ENCODE measurements at places on chromosomes 11 and 22.

- DNase-seq = no peak
Measured at GRCh38 chr11:108857382-108857781, 192.5 kb downstream of the DDX10 start.

DNA sequence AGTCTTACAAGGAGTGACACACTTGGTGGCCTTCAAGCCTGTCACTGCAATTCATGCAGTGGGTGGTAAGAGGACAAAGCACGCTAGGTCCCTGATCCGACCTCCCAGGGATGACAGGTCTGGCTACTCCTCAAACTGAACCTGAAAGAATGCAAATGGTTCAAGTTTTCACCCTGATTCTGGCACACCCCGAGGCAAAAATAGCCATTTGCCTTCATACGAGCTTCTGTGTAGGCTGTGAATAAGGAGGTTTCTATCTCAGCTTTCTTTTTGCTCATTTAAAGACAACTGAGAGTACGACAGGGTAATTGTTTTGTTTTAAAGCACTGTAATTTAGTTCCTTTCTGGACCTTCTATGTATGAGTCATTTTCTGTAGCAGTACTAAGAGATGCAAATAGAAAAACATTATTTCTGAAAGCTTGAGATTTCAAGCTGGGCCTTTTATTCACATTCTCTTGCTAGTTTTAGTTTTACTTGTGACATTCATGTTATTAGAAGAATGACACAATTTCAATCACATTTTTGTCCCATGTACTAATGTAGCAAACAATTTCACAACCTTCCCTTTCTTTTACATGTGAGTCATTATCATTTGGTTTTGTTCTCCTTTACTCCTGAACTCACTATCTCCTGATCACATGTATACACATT is 56.6 kb upstream of the FDX1 start:
- no peak for DNase-seq

- no peak for DNase-seq
Measured at GRCh38 chr11:67027483-67027930, 4.6 kb downstream of the SYT12 start.

GRCh38 chr11:78878631-78879030 is 304.0 kb upstream of the NARS2 start:
- no peak for DNase-seq

DNA sequence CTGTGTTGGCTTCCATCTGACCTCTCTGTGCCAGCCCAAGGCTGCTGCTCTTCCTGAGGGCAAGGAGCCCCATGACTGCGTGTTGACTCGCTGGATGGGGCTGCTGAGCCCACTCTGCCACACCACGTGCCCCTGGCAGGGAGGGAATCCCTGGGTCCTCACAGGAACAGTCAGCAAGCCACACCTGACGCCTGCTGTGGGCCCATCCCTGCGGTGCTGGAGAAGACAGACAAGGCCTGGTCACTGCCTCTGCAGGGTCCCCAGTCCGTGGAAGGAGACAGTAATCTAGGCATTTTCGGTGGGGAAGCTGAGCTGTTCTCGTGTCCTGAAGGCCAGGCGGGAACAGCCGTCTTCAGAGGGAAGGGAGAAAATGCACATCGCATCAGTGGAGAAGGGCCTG is 10.6 kb upstream of the PPP6R3 start:
- no peak for DNase-seq

- no peak for DNase-seq
Measured at GRCh38 chr11:2886191-2886894, 768 bp upstream of the CDKN1C start.

DNA sequence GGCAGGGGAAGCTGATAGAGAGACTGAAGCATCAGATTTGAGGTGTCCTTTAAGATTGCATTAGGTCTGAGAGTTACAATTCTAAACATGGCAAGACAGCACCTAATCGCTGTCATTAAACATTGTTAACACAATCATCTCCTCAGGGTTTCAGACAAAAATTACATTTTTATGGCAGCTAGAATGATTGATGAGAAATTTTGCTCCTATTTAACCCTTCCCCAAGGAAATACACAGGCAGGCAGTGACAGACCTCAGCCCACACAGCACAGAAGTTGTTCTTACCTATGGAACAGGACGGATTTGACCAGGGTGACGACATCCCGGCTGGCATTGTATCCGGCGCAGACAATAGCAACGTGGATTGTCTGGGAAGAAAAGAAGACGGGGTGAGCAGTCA is 294.3 kb downstream of the LARGE1 start:
- DNase-seq = no peak

DNA sequence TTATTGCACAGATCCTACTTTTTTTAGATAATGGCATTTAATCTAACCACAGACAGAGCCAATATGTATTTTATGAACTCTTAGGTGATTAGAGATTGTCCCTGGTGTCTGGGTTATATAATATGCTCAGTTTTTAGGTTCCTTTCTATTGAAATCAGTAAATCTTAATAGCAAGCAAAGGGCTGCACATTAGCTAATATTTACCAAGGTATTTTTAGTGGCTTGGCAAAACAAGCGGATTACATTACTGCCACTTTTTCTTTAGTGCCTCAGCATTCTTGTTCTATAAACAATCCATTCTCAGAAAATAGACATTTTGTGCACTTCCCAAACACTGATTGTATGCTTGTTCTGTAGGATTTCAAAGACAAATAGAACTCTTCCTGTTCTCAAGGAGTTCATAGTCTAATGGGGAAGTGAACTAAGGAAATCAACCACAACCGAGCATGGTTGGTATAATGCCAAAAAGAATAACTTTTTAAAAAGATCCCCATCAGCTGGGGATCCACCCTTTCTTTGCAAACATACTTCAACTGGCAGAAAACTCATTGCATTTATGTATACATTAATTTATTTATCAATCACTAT is 23.8 kb downstream of the KCNJ1 start:
- DNase-seq = no peak

GRCh38 chr11:63866211-63866610 is 27.3 kb downstream of the MARK2 start:
- peak; percentile 64 for DNase-seq

DNA sequence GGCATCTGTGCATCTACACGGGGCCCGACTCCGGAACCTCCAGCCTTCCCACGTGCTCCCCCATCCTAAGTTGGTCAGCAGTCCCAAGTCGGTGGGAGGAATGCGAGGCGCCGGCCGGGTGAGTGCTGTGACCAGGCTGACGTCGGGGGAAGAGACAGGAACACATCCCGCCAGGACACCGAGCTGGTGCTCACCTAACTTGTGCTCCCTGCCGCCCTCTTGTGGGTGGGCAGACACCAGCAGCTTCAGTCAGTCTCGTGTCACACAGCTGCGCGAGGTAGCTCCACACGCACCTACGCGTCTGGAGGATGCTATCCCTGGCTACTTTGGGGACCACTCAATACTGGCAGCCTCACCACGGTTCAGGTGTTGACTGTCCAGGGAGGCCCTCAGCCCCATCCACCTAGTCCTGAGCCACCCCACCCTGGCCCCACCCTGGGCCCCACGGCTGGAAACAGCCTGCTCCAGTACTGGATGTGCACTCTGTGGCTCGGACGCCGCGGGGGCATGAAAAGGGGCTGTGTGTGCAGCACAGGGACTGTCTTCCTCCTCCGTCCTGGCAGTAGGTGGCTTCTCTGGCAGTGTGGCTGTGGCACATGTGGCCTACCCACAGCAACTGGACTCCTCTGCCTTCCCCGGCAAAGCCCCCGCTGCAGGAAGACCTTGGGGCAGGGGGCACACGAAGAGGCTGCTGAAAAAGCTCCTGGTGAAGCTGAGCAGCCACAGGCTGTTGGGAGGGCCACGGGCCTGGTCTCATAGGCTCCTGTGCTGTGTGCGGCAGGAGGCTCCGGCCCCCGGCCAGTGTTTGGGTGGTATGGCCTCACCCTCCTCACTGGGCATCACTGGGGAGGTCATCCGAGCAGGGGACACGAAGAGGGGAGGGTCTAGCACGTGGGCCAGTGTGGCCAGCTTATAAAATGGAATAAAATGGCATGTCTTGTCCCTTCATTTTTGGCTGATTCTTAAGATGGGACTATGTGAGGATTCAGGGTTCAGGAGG is 11.2 kb upstream of the BID start:
- DNase-seq = peak; percentile 56

DNA sequence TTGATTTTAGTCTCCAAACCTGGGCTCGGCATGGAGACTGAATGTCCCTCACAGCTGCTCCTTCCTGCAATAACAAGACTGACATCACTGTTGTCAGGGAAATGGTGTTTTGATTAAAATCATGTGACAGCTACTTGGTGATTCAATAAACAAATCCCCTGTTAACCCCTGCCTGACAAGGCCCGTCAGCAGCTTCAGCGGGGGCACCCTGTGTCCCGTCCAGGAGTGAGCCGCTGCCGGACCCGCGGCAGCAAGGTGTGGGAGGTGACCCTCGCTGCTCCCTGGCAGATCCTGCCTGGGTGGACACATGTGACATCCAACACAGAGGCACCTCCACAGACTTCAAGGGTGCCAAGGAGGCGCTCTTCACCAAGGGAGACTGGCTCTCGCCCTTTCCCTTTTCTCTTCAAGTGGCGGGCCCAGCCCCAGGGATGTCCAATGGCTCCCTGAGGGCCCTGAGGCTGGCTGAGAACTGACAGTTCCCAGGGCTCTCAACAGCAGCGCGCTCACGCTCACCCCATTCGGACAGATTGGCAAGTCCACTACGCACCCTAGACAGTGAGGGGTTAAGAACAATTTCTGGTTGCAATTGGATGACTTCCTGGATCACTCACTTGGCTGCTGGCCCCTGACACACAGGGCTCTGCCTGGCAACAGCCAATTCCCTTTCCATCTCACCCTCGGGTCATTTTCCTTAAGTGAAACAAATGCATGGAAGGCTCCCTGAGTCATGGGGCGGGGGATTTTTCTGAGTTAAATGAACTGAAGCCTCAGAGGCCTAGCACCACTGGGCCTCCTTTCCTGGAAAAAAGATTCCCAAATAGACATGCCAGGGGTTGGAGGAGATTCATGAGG is 30.7 kb downstream of the PPP2R1B start:
- DNase-seq = no peak

DNA sequence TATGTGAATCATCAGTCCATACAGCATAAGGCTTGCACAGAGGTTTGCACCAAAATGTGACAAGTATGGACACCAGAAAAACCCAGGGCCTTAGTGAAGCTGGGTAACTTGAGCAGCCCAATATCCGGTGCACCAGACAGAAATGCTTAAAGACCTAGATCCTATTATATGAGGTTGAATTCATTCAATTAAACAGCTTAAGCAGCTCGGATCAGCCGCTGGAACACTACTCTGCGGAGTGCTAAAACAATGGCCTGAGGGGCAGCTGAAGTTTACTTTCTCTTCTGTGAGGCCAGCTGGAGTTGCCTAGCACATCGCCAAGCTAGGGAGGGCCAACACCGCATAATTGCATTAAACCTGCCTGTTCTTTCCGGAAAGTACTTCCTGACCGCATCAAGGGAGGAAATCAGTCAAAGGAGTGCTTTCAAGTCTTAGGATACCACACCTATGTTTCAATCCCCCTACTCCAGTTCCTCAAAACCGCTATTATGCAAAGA is 17.0 kb upstream of the FAM181B start:
- DNase-seq = no peak

- DNase-seq = no peak
Measured at GRCh38 chr11:67545280-67545679, 22.0 kb upstream of the CABP2 start.

GRCh38 chr11:122979103-122979814 is 2.4 kb downstream of the BSX start:
- no peak for DNase-seq
